ENCODE measurements at places on chromosomes 2 and 18.

DNA sequence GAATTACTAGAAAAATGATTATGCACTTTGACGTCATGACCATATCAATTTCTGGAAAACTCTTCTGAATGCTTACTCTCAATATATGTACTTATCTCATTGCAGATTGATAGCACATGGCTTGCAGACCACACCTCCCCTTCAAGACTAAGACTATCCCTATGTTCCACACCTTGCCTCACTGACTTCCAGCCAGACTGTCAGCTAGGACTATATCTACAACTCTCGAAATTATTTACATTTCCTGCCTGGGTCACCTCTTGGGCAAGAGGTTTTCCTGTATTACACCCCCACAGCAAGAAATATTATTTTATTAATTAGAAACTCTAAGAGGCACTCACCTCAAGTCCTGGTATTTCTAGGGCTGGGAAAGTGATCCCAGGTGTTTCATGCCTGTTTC, 236.6 kb downstream of the CYRIA start:
- DNase-seq, result no peak

DNA sequence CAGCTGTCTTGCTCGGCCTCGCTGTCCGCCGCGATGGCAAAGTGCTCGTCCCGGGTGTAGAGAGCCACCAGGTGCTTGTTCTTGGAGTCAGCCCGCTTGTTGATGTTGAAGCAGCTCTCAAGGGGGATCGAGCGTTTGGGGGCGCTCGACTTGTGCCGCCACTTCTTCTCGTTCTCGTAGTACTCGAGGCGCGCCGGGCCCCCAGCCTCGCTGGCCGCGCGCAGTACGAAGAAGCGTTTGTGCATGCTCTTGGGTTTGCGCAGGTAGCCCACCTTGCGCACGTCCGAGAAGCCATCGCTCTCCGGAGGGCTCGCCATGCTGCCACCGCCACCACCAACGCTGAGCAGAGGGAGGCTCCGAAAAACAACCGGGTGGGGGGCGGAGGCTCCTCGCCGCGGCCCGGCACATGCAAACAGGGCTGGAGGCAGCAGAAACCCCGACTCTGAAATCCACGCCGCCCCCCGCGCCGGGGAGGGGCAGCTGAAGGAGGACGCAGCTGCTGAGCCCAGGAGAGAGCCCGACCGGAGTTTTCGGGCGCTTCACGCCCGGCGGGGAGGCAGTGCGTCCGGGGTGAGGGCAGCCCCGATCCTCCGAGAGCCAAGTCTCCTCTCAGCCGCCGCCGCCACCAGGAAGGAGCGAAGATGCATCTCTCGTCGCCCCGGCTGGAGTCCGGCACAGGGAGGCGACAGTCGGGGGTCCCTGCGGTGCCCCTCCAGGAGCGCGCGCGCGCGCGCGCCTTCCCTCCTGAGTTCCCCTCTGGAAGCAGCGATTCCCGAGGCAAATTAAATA, 1.0 kb downstream of the IRS1 start:
- no peak for DNase-seq

DNA sequence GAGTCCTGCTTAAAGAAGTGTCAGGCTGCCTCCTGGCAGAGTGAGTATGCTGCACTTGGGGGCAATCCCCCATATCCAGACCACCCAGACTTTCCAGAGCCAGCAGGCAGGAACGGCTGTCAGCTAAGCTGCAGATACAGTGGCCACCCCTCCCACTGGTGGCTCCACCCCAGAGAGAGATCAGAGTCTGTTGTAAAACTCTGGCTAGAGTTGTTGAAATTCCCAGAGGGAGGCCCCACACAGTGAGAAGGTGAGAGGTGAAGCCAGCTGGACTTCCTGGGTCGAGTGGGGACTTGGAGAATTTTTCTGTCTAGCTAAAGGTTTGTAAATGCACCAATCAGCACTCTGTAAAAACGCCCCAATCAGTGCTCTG, 533.8 kb upstream of the ACVR2A start:
- DNase-seq, result no peak

DNA sequence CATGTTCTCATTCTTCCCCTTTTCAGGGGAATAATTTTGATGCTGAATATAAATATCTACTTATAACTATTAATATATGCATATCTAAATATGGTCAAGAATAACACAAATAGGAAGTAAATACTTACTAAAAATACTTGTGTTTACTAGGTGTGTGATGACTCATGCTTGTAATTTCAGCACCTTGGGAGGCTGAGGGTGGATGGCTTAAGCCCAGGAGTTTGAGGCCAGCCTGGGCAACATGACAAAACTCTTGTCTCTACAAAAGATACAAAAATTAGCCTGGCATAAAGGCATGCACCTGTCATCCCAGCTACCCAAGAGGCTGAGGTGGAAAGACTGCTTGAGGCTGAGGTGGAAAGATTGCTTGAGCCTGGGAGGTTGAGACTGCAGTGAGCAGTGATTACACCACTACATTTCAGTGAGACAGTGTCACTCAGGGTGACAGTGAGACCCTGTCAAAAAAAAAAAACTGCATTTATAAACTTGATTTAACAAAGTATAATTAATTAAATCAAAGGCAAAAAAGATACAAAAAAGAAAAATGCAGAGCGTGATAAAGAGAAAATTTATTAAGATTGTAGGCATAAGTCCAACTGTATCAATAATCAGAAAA, 703.1 kb upstream of the VRK2 start:
- no peak for DNase-seq

GRCh38 chr18:75221897-75222296, 11.3 kb downstream of the TSHZ1 start:
- DNase-seq, result no peak

- no peak for DNase-seq
Measured at GRCh38 chr2:238203973-238204683, 633 bp upstream of the ILKAP start.

DNA sequence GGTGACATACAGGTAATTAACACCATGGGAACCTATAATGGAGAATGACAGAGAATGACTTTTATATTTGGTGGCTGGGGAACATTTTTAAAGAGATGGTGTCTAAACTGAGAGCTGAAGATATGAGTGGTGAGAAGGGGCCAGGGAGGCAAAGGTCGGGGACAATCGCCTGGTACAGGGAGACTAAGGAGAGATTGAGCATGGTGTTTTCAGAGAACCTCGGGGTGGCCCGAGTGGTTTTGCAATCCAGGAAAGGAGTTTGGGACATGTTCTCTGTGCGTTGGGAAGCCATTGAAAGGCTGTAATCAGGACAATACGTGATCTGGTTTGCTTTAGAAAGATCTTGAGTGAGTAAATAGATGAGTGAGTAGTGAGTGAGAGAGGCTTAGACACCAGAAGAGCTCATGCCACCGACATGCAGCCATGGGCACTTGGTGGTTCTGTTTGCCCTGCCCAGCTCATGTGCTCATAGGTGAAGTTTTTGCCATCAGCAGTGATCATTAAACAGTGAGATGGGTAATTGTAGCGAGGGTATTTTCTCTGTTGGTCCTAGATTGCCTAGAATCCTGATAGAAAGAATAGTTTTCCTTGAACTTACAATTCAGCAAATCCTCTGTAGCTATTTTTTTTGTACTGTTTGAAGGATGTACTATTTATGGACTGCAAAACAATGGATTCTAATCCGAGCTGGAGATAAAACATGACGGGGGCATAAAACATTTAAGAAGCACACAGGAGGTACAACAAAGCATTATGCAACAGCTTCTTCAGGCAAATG, 114.7 kb downstream of the SH3RF3 start:
- DNase-seq, result no peak

DNA sequence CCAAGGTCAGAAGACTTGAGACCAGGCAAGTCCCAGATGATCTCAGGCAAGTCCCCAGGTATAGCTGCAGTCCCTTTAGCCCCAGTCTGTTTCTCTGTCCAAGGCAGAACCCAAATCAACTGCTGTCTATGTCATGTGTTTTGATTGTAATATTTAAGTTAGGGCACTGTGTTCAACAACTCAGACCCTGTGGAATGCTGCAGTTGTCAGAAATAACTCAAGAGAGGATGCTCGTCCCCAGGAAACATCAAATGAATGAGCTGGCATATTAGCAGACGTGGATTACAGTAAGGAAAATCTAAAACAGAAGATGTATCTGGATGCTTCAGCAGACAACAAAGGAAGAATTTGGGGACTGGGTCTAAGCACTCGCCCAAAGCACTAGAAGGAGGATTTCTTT, 70.1 kb downstream of the BCL11A start:
- DNase-seq, result no peak

DNA sequence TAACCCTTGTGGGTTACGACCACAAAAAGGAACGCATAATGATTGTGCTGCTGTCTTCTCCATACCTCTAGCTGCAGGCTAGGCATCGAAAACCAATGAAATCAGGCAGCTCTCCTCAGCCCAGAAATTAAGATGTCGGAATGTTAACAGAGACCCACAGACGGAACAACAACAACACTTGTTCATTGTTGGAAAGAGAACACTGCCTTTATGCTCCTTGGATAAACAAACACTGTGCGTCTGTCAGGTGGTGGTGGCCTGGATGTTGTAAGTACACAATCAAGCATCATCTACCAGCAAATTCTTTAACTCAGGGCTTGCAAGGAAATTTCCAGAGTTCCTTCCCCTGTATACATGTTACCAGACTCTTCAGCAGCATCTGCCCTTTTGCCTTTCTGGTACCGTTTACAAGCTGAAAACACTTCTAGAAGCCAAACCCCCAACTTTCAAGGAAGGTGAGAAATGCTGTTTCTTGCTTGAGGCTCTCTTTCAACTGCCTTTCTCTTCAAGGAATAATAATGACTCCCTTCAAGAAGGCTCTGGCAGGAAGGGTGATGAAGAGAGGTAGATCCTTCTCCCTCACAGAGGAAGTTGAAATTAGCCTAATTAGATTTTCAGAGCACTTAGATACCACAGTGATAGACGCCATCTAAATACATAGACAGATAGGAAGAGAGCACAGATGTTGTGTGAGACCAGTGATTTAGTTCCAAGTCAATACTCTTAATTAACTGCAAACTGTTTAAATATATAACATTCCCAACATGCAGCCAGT, 332.7 kb downstream of the ZNF521 start:
- DNase-seq, result no peak

- no peak for DNase-seq
Measured at GRCh38 chr2:119490653-119491195, 33.6 kb downstream of the SCTR start.

DNA sequence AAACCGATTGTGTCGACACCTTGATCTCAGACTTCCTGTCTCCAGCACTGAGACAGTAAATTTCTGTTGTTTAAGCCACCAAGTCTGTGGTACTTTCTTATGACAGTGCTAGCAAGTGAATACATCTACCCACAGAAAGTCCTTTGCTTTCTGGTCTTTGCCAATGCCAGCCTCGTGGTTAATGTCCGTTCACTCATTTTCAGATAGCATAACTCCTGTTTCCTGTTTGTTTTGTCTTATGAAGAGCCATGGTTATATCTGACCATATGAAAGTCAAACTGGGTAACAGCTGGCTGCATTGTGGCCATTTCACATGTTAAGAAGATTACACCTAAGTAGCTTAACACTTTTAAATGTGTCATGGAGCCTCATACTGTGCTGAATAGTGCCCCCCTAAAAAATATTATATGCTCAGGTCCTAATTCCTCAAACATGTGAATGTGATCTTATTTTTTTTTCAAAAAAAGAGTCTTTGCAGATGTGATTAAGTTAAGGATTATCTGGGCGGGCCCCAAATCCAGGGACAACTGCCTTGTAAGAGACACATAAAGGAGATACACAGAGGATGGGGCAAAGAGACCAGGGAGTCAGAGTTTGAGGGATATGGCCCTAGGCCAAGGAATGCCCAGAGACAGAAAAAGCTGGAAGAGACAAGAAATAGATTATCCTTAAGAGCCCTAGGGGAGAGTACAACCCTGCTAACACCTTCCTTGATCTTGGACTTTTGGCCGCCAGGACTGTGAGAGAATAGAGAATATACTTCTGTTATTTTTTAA, 118.0 kb downstream of the KCNE4 start:
- no peak for DNase-seq

DNA sequence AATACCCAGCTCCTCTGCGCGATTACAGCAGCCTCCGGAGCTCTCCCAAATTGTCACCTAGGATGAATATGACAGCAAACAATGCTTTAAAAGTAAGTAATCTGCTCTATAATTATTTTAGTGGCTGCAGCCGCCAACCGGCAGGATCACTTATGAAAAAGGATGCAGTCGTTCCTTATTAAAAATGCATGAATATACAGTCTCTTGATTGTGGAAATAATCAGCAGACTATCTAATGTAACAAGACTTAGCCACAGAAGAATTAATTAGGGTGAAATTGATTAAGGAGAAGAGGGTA, 71.8 kb upstream of the STPG4 start:
- no peak for DNase-seq

- DNase-seq, result no peak
Measured at GRCh38 chr2:48982887-48983435, 171.4 kb downstream of the FSHR start.

- DNase-seq, result no peak
Measured at GRCh38 chr2:16171425-16171920, 231.1 kb downstream of the MYCN start.

- no peak for DNase-seq
Measured at GRCh38 chr2:85309699-85310321, 18.0 kb downstream of the TGOLN2 start.

- DNase-seq, result no peak
Measured at GRCh38 chr18:2723207-2723606, 67.7 kb downstream of the SMCHD1 start.

GRCh38 chr18:2978661-2979106, 34.3 kb downstream of the LPIN2 start:
- no peak for DNase-seq

DNA sequence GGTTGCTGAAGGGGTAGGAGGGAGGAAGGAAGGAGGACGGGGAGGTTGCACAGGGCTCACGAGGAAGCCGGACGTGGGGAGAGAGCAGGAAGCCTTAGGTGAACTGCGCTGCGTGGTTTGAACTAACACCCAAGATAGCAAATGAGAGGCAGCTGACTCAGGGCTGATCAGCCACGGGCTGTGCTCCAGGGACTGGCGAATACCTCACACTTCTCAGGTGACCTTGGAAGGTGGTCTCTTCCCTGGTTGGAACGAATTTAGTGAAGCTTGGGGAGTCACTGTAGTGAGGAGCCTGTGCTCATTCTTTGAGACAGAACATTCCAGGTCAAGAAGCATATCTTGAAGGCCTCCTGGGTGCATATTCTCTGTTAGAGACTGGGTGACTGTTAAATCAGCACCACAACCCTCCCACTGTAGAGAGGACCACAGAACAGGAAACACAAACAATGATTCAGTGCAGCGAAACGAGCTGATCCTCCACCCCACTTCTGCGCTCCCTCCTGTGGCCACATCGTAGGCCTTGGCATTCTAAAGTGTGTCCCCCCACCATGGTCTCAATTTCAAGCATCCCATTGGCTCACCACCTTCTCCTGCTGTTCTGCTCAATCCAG, 33.8 kb downstream of the TOGARAM2 start:
- DNase-seq, result no peak

GRCh38 chr2:187567126-187567525, 12.9 kb upstream of the TFPI start:
- no peak for DNase-seq

GRCh38 chr2:134640494-134640893, 78.3 kb downstream of the TMEM163 start:
- DNase-seq, result no peak

DNA sequence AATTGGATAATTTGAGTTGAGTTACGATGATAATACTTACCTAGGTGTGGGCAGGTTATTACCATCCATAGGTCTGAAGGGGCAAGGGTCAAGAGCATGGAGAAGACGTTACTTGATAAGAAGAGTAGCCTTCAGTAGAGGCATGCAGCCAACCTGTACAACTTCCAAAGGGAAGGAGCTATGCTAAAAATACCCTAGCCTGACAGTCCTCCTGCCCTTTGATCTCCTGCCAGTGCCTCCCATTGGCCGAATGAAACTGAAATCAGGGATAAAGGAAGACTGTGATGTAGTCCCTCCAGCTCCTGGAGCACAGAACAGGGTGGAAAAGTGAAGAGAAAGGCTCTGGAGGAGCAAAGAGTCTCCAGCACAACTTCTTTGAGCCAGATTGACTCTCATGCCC, 487.4 kb downstream of the ADCYAP1 start:
- no peak for DNase-seq
